ENCODE measurements at places on chromosomes 2 and 18.
A peak's percentile ranks its signal among the peaks of the same experiment; 100 is the strongest.

- DNase-seq, result no peak
Observed at GRCh38 chr2:233671290-233672161, at the start of gene UGT1A9. Gene UGT1A9, plus strand, starts transcription at chr2:233671898. Its CDS starts 37 bp downstream, at chr2:233671935.

GRCh38 chr2:42910645-42911405 is 118.4 kb upstream of the HAAO start:
- no peak for DNase-seq

GRCh38 chr2:229714736-229715541 is 584 bp upstream of the DNER start:
- DNase-seq, result peak; percentile 13

GRCh38 chr2:85409845-85410583 is at the start of gene CAPG:
Gene CAPG, minus strand, starts transcription at chr2:85410366. Its CDS starts 8,221 bp downstream, at chr2:85402145.
- DNase-seq, result peak; percentile 22

GRCh38 chr2:127674241-127675209 is 805 bp downstream of the LIMS2 start:
- peak; percentile 14 for DNase-seq

GRCh38 chr2:231187736-231188505 is 10.5 kb upstream of the ARMC9 start:
- DNase-seq, result no peak

DNA sequence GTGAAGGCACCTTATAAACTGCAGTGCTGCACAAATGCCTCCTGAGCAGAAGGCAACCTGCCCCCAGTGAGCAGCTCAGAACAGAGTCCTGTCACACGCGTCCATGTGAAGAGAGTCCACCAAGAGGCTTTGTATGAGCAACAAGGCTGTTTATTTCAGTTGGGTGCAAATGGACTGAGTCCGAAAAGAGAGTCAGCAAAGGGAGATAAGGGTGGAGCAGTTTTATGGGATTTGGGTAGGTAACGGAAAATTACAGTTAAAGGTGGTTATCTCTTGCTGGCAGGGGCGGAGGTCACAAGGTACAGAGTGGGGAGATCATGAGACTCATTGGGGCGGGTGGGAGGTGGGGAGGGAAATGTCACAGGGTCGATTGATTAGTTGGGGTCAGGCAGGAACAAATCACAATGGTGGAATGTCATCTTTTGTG is 53.4 kb upstream of the RALBP1 start:
- DNase-seq, result no peak

GRCh38 chr2:71748227-71748626 is 294.9 kb downstream of the DYSF start:
- no peak for DNase-seq

DNA sequence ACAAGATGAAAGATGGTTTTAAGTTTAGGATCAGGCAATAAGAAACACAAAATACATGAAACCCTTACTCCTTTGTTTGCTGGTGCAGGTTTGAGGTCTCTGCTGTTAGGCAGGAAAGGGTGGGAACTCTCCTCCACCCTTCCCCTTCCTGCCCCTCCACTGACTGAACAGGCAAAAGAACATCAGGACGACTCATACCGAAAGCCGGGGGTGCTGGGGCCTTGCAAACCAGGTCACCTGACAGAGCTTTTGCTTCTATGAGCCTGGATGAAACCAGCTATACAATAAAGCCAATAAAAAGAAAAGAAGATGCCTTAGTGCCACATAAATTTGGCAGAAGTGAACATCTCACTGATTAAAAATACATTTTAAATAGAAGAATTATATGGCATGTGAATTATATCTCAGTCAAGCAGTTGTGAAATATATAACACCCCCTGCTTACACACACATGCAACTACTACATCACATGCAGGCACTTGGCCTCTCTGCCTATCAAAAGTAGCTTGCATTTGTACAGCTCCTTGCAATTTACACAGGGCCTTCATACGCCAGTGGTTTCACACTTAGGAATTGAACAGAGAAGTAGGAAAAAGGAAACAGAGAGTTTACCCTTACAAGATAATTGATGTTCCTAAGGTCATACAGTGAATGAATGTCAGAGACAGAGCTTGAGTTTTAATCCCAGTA is 215.1 kb upstream of the TRIB2 start:
- DNase-seq, result peak; percentile 47

DNA sequence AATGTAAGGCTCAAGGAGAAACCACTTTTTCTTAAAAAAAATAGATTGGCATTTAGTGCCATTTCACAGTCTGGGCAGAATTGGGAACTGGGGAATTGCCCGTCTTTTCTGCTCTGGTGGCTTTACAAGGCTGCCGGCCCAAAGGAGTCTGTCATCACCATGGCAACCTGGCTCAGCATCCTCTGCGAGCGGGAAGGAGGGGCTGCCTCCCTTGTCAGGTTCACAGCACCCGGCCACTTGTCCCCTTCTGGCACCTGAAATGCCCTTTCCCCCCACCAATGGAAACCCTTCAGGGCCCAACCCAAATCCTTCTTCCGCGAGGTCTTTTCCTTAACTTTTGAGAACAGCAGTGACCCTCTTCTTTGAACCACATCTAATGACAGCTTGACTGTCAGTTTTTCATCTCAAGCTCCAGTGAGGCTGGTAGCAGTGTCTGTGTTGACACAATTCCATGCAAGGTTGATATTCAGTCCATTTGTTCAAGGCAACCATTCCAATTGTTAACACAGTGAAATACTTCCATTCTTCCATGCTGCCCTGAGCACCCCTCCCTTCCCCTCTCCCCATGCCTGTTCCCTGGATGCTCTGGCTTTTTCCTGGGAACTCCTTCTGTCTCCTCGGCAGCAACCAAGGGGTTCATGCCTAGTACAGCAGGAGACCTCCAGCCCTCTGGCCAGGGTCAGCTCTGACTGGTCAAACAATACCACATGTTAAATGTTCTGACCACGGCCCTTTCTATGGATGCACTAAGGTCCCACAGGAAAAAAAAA is 79.6 kb downstream of the DNER start:
- no peak for DNase-seq

DNA sequence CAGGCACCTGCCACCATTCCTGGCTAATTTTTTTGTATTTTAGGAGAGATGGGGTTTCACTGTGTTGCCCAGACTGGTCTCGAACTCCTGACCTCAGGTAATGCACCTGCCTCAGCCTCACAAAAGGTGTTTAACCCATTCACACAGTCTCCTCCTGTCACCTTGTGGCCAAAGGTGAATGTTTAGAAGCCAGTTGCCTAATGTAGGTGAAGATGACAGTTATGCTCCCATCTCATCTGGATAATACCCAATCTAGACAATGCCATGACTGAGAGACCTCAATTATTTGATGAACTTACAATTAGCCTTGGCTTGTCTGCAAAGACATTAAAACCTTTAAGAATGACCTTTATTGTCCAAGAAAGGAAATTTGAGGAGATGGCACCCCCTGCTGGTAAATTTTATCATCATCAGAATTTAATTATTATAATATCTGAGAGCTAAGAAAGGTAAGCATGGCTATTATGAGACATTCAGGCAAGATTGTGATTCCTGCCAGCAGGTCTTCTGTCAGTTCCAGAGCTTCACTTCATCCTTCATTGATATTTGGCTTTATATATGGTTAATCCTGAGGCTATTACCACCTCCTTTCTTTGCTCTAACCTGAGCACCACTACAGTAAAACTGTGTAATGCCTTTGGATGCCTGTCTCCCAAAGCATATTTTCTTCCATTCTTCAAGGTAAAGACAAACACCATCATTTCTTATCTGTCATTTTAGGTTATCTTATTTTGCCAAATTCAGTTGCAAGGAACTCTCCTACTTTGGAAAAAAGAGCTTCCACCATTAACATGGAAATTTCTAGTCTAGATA is 117.6 kb downstream of the FAM124B start:
- DNase-seq, result no peak

GRCh38 chr2:76721226-76721625 is 801.0 kb downstream of the LRRTM4 start:
- no peak for DNase-seq

All from stimulated activated CD8-positive, alpha-beta memory T cell treated with anti-CD3 and anti-CD28 coated beads, Interleukin-2, amount 100 ng/mL, for 48 hours (primary cell).